Activated CD4-positive, alpha-beta T cell treated with anti-CD3 and anti-CD28 coated beads for 24 hours (primary cell): ENCODE measurements at places on chromosomes 2 and 18.

GRCh38 chr2:9269295-9269694, 62.7 kb downstream of the ASAP2 start:
- no peak for DNase-seq

DNA sequence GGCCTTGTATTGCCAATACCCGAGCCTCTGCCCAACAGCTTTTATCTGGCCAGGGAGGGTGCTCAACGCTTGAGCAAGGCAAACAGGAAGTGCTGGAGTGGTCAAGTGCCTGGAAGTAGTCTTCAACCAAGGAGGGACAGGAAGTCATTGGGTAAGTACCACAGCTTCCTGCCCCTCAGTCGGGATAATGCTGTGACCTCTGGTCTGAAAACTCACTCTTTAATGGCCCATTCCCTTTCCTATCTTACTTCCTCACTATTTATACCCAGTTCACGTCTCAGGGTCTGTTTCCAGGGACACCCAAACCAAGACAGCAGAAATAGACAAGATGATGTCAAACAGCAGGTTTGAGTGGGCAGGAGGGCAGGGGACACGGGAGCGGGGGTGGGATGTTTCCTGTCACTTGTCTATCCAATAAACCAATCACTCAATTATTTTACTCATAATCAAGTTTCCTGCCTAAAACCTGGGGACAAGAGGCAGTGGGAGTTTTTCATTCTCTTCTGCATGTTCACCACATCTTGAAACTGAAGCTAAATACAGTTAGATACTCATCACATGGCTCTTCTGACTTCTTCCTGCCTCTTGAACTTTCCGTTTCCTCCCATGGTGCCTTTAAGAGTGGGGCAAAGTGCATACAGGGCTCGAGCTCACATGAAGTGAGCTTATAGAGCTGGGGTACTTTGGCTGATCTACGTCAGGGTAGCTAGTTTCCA, 68.9 kb upstream of the CAB39 start:
- peak; percentile 54 for DNase-seq

DNA sequence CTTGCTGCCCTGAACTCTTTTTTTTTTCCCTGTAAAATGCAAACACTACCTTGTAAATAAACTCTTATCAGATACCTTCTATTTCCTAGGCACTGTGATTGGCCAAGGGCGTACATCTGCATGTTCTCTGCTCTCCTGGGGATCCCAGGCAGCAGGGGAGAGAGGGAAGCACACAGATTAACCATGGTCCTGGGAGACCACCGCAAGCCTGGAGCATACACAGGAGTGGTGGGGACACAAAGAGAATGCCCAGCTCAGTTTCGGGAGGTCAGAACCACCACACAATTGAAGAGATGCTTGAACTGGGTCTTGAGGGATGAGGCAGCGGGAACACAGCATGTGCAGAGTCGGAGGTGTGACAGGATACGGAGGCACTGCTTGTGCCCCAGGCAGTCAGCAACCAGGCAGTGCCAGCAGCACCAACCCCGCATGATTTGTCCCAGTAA, 2.1 kb downstream of the GREB1 start:
- DNase-seq: no peak

- no peak for DNase-seq
These were observed 8.1 kb downstream of the ECEL1 start for GRCh38 chr2:232479341-232480200.

DNA sequence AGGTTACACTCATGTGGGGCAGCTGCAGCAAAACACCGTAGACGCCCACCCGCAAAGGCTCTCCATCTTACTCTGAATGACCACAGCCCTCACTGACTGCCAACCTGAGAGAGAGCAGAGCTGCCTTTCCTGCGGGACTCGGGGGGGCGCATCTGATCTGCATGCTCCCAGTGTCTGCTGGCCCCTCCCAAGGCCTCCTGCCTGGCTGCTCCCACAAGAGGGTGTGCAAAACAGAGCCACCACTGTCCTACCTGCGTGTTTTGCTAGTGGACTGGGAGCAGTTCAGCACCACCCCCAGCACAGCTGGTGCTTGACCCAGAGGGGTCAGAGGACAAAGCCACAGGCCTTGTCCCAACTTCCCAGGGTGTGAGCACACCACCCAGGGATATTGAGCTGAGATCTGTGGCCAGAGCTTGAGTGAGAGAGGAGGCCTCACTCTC, 76.4 kb downstream of the MYO3B start:
- DNase-seq: no peak

DNA sequence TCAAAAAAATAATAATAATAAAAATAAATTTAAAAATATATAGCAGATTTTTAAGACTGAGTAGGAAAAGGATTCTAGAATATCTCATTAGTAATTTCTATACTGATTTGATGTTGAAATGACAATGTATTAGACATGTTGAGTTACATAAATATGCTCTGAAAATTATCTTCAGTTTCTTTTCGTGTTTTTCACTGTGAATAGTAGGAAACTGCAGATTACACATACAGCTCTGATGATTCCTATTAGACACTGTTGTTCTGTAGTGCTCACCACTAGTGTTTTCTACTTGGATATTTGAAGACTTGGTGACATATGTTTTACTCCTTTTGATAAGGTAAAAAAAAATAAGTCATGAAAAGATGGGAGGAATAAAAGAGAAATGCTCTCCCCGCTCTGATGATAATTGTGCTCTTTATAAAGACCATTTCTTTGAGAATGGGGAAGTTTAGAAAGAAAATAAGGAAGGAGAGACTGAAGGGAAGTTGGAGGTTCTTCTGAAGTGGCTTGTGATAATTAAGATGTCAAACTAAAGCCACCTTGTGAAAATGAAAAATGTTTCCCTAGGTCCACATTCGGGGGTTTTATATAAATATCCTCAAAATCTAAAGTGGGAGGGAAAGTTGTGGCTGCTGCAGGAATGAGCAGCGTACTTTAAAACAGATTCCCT, 52.9 kb downstream of the SLC9A2 start:
- DNase-seq: no peak

GRCh38 chr2:201008296-201008829, 44.9 kb upstream of the ORC2 start:
- no peak for DNase-seq

GRCh38 chr2:212505586-212505985, 33.0 kb downstream of the ERBB4 start:
- DNase-seq: no peak

DNA sequence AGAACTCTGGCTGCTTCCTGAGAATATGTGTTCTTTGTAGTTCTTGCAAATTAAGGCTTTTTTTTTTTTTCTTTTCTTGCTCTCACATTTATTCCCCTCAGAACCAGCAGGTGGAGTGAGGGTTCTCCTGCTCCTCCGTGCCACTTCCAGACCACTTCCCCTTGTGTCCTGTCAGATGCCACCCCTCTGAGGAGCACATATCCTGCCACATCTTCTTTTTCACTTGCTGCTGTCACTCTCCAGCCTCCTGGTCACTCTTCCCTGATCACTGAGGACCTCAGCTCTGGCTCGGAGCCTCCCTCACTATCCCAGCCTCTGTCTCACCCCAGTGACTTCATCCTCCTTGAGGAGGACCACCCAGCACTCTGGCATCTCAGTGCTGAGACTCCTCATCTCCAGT, 100.5 kb downstream of the TACR1 start:
- no peak for DNase-seq

- DNase-seq: no peak
These were observed 56.0 kb downstream of the METTL4 start for GRCh38 chr18:2515171-2515787.

- peak; percentile 27 for DNase-seq
These were observed 199.8 kb downstream of the CLIP4 start for GRCh38 chr2:29314816-29315571.
